ENCODE measurements at places on chromosomes 1 and 21. TPM values are rescaled to one million over a fixed set of nuclear protein-coding genes. Genes with fewer than 3 reads are reported as not detected.

Gene LYST
- total RNA-seq: 0.16 TPM

Gene RUNX3
- 0.12 TPM for total RNA-seq

Gene OR10R2
- total RNA-seq: not detected

Gene PKN2
- 32.8 TPM for total RNA-seq

Gene TEX38
- total RNA-seq: not detected

Gene AIM2
- 2.1 TPM for total RNA-seq

Gene OLIG1
- total RNA-seq: 0.19 TPM

Gene DRAXIN
- total RNA-seq: 23.0 TPM

Gene TMEM51
- total RNA-seq: 5.2 TPM

Gene RAP1A
- 23.3 TPM for total RNA-seq

Gene ADGRB2
- 27.8 TPM for total RNA-seq

Gene FAM177B
- total RNA-seq: not detected

Gene IL10
- not detected for total RNA-seq

Gene GPR153
- total RNA-seq: 8.8 TPM

Gene CR2
- total RNA-seq: 4.4 TPM

Gene LRRC53
- not detected for total RNA-seq

Gene TRAF3IP3
- not detected for total RNA-seq

Gene CELA3B
- not detected for total RNA-seq

Gene NEK2
- total RNA-seq: 24.9 TPM

Gene TNNI3K
- not detected for total RNA-seq

Gene WDR64
- not detected for total RNA-seq

Gene KDF1
- 18.0 TPM for total RNA-seq

Gene CBR3
- 4.0 TPM for total RNA-seq

Gene HSF2BP
- 2.3 TPM for total RNA-seq

Gene LCE1B
- total RNA-seq: not detected

Gene AADACL3
- 1.5 TPM for total RNA-seq

Gene CDCA8
- 35.3 TPM for total RNA-seq

Gene FAM20B
- 19.9 TPM for total RNA-seq

Gene ZNF695
- 20.6 TPM for total RNA-seq

Gene ACTA1
- total RNA-seq: 8.8 TPM

Gene IL6R
- total RNA-seq: 13.8 TPM

Gene G0S2
- total RNA-seq: 0.43 TPM

Gene F13B
- not detected for total RNA-seq

Gene A3GALT2
- not detected for total RNA-seq

Gene SYT14
- 19.4 TPM for total RNA-seq

Gene SLC45A1
- 2.3 TPM for total RNA-seq

Gene IL24
- total RNA-seq: not detected

Gene S100A13
- 32.7 TPM for total RNA-seq

Gene CA14
- total RNA-seq: 42.9 TPM

Gene PTGER3
- total RNA-seq: 4.5 TPM

Gene MSH4
- total RNA-seq: 0.24 TPM

Gene KCND3
- total RNA-seq: 0.10 TPM

Gene LENEP
- 1.5 TPM for total RNA-seq

Gene NLRP3
- not detected for total RNA-seq

Gene CELA3A
- not detected for total RNA-seq

Gene PCBP3
- 7.8 TPM for total RNA-seq

Gene CFAP107
- not detected for total RNA-seq

Gene CFAP410
- 24.0 TPM for total RNA-seq

Gene SYTL1
- total RNA-seq: 5.4 TPM

Gene TMEM82
- not detected for total RNA-seq

All from GM23338 (cell line).